ENCODE measurements at places on chromosomes 7 and 10.

- no peaks in the 10 kb centered on the region for H3K27me3 ChIP-seq
- H3K4me3 ChIP-seq, result no peak overlapping the region
- no peaks in the 10 kb centered on the region for H3K36me3 ChIP-seq
- no peak for DNase-seq
- H3K27ac ChIP-seq, result no peak overlapping the region
These were observed 53.7 kb upstream of the MTPN start for GRCh38 chr7:136030867-136031318.

DNA sequence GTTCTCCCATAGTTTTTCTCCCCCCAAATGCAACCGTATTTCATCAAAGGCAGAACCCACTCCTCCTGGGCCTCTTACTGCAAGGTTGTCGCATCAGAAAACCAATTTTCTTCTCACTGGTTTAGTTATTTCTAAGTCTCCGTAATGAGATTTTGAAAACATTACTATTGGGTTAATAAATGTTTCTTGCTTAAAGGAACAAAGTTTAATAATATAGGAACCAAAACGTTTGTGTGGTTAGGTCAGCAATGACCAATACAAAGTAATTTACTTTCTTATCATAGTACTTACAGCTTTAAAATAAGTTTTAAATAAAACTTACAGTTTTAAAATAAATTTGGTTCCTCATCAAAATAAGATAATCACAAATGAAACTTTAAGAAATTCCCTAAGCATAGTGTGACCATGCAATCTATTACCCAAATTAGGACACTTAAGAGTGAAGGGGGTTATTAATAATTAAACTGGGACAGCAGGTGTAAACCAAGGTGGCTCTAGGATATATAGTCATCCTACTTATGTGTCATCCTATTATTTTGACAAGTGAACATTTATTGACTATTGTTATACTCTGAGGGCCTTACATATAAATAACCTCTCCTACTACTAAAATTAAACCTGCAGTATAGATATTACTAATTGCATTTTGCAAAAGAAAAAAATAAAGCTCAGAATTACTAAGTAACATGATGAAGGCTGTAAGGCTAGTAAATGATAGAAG is 415.4 kb upstream of the LRRN3 start:
- no peaks in the 10 kb centered on the region for H3K27me3 ChIP-seq
- no peak overlapping the region for H3K4me3 ChIP-seq
- no peaks in the 10 kb centered on the region for H3K4me1 ChIP-seq
- DNase-seq, result no peak
- no peak overlapping the region for H3K27ac ChIP-seq

GRCh38 chr7:99404235-99404976 is 4.0 kb downstream of the PDAP1 start:
- H3K4me3 ChIP-seq, result no peak overlapping the region
- H3K36me3 ChIP-seq, result peaks cover 45% of the 10 kb centered on the region
- no peak overlapping the region for H3K27ac ChIP-seq
- H3K4me1 ChIP-seq, result peaks cover 21% of the 10 kb centered on the region
- H3K27me3 ChIP-seq, result no peaks in the 10 kb centered on the region

DNA sequence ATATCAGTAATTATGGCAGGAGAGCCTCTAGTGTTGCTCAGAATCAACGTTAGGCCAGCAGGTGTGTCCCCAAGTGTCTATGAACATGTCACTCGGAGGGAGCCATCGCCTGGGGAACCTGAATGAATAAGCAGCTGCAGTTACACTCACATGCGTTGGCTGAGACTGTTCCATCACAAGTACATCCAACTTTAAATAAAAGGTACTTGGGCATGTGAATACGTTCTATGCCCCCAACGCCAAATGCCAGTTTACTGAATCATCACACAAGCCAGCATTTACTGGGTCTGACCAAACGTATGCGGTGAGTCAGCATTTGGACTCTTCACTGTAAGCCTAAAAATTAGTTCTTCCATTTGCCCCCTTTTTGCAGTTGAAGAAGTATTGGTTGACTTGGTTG is 207.6 kb upstream of the PLXNA4 start:
- peaks cover 2% of the 10 kb centered on the region for H3K36me3 ChIP-seq
- H3K27me3 ChIP-seq, result no peaks in the 10 kb centered on the region
- DNase-seq, result no peak
- H3K27ac ChIP-seq, result no peak overlapping the region
- H3K4me1 ChIP-seq, result no peaks in the 10 kb centered on the region

DNA sequence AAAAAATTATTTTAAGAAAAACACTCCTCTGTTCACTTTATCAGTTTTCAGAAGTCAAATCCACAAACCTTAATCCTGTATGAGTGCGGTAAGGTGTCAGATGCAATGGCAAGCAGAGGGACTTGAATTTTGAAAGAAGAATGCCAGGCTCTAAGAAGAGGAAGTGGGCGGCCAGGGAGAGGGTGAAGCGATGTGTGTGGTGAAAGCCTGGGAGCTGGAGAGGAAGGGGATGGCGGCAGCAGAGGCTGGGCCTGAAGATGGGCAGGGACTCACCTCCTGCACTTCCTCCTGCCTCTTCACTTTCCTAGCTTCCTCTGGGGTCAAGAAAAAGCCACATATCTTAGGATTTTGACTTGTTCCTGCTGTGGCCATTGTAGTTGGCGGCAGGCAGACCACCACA is 609.6 kb downstream of the PARD3 start:
- H3K27me3 ChIP-seq, result no peaks in the 10 kb centered on the region
- H3K36me3 ChIP-seq, result no peaks in the 10 kb centered on the region
- no peak overlapping the region for H3K27ac ChIP-seq
- DNase-seq, result peak; percentile 85
- no peak overlapping the region for H3K4me3 ChIP-seq
- peaks cover 32% of the 10 kb centered on the region for H3K4me1 ChIP-seq

- no peak overlapping the region for H3K4me3 ChIP-seq
- peaks cover 17% of the 10 kb centered on the region for H3K4me1 ChIP-seq
- H3K27ac ChIP-seq, result no peak overlapping the region
- DNase-seq, result peak; percentile 52
- peaks cover 82% of the 10 kb centered on the region for H3K36me3 ChIP-seq
These were observed 6.4 kb downstream of the VIM start for GRCh38 chr10:17234431-17234945.

DNA sequence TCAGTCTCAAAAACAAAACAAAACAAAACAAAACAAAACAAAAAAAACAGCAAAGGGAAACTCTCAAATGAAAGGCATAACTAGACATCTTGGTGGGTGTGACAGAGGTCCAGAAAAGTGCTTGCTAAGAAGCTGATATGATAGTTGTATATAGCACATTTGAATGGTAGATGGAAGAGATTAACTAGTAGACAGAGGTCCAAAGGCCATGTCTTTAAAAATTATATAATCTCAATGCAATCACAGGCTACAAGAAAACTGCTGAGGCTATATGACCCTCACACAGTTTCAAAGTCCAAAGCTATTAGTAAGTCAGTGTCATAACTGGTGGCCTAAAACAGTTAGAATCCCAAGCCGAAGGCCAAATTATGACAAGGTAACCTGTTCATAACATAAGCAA is 15.6 kb upstream of the CUBN start:
- no peaks in the 10 kb centered on the region for H3K36me3 ChIP-seq
- H3K4me3 ChIP-seq, result no peak overlapping the region
- DNase-seq, result no peak
- H3K27ac ChIP-seq, result no peak overlapping the region
- H3K4me1 ChIP-seq, result no peaks in the 10 kb centered on the region

GRCh38 chr7:143385891-143386781 is 5.0 kb downstream of the ZYX start:
- peaks cover 61% of the 10 kb centered on the region for H3K4me1 ChIP-seq
- peak overlapping the region; percentile 67 for H3K4me3 ChIP-seq
- peak; percentile 86 for DNase-seq
- no peak overlapping the region for H3K27ac ChIP-seq
- H3K36me3 ChIP-seq, result peaks cover 43% of the 10 kb centered on the region
- no peaks in the 10 kb centered on the region for H3K27me3 ChIP-seq

GRCh38 chr10:48390933-48391845 is 84.7 kb downstream of the MAPK8 start:
- H3K4me3 ChIP-seq, result no peak overlapping the region
- peaks cover 15% of the 10 kb centered on the region for H3K4me1 ChIP-seq
- DNase-seq, result peak; percentile 71
- no peaks in the 10 kb centered on the region for H3K27me3 ChIP-seq
- no peaks in the 10 kb centered on the region for H3K36me3 ChIP-seq

DNA sequence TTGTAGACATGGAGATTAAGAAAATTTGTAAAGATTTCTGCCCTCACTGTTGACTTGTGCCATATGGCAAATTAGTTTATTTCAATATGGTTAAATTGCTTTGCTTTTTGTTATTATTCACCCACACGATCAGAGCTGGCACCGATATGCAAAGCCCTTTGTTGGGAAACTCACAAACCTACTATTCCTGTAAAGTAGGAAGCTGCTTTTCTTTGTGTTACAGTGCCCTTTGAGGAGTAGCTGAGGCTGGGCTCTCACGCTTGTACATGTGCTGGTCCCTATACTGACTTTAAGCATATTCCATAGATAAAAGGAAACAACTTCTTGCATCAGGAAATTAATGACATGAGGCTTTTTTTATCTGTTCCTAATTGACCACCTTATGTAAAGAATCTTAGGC is 17.6 kb upstream of the AOAH start:
- H3K36me3 ChIP-seq, result no peaks in the 10 kb centered on the region
- DNase-seq, result no peak
- H3K4me1 ChIP-seq, result peaks cover 6% of the 10 kb centered on the region

- no peak overlapping the region for H3K27ac ChIP-seq
- H3K4me1 ChIP-seq, result no peaks in the 10 kb centered on the region
These were observed 290.2 kb downstream of the GALNT17 start for GRCh38 chr7:71422104-71422503.

GRCh38 chr10:117501460-117502035 is 41.0 kb upstream of the EMX2 start:
- H3K36me3 ChIP-seq, result no peaks in the 10 kb centered on the region
- no peak for DNase-seq
- peaks cover 28% of the 10 kb centered on the region for H3K27me3 ChIP-seq

GRCh38 chr10:60236869-60237524 is 152.7 kb downstream of the ANK3 start:
- peak overlapping the region; percentile 67 for H3K27ac ChIP-seq
- peak; percentile 87 for DNase-seq
- no peaks in the 10 kb centered on the region for H3K27me3 ChIP-seq

- DNase-seq, result no peak
- peaks cover 11% of the 10 kb centered on the region for H3K36me3 ChIP-seq
- H3K27me3 ChIP-seq, result no peaks in the 10 kb centered on the region
- H3K27ac ChIP-seq, result no peak overlapping the region
- peaks cover 2% of the 10 kb centered on the region for H3K4me1 ChIP-seq
- H3K4me3 ChIP-seq, result no peak overlapping the region
These were observed 140.8 kb downstream of the GLCCI1 start for GRCh38 chr7:8109196-8110022.

- H3K4me1 ChIP-seq, result no peaks in the 10 kb centered on the region
- DNase-seq, result no peak
- no peak overlapping the region for H3K27ac ChIP-seq
- H3K27me3 ChIP-seq, result no peaks in the 10 kb centered on the region
- H3K4me3 ChIP-seq, result no peak overlapping the region
These were observed 11.3 kb downstream of the FAM221A start for GRCh38 chr7:23691320-23691719.

DNA sequence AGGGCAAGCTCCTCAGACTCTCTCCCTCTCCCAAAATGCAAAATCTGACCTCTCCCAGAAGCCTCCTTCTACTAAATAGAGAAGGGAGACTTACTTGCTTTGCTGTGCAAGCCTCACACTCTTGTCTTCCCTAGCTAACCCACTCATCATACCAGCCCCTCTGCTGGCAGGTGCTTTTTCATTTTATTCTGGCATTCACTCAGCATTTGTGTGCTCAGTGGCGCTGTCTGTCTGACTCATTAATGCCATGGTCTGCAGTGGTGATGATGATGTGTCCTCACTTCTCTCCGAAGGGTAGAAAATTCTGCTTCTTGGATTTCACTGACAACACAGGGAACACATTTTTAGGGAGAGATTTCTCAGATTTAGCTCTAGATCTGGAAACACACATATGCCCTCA is 22.0 kb upstream of the BTRC start:
- no peak overlapping the region for H3K4me3 ChIP-seq
- no peaks in the 10 kb centered on the region for H3K4me1 ChIP-seq
- H3K27ac ChIP-seq, result no peak overlapping the region
- no peak for DNase-seq
- peaks cover 2% of the 10 kb centered on the region for H3K27me3 ChIP-seq

GRCh38 chr10:104262055-104262454 is 6.9 kb upstream of the GSTO2 start:
- DNase-seq, result no peak
- H3K27me3 ChIP-seq, result no peaks in the 10 kb centered on the region
- peaks cover 20% of the 10 kb centered on the region for H3K4me1 ChIP-seq
- H3K4me3 ChIP-seq, result no peak overlapping the region

DNA sequence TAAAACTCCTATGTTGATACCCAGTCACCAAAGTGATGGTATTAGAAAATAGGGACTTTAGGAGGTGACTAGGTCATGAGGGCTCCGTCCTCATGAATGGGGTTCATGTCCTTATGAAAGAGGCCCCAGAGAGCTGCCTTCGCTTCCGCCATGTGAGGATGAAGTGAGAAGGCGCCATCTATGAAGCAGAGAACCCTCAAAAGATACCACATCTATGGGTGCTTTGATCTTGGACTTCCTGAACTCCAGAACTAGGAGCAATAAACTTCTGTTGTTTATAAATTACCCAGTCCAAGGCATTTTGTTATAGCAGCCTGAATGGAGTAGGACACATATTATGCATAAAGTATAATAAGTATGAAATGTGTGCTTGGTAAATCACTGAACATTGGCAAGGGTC is 8.1 kb upstream of the PDSS1 start:
- no peak overlapping the region for H3K4me3 ChIP-seq
- no peak overlapping the region for H3K27ac ChIP-seq
- DNase-seq, result no peak
- H3K36me3 ChIP-seq, result no peaks in the 10 kb centered on the region
- no peaks in the 10 kb centered on the region for H3K27me3 ChIP-seq
- H3K4me1 ChIP-seq, result no peaks in the 10 kb centered on the region

GRCh38 chr7:133821171-133821570 is 306.0 kb upstream of the LRGUK start:
- H3K27me3 ChIP-seq, result no peaks in the 10 kb centered on the region
- H3K36me3 ChIP-seq, result peaks cover 20% of the 10 kb centered on the region
- no peak overlapping the region for H3K27ac ChIP-seq
- DNase-seq, result no peak
- H3K4me3 ChIP-seq, result no peak overlapping the region
- no peaks in the 10 kb centered on the region for H3K4me1 ChIP-seq

- DNase-seq, result no peak
- H3K27ac ChIP-seq, result no peak overlapping the region
- no peaks in the 10 kb centered on the region for H3K36me3 ChIP-seq
- H3K4me3 ChIP-seq, result no peak overlapping the region
- H3K27me3 ChIP-seq, result no peaks in the 10 kb centered on the region
- H3K4me1 ChIP-seq, result peaks cover 31% of the 10 kb centered on the region
These were observed 5.3 kb downstream of the SH3PXD2A start for GRCh38 chr10:103849880-103850571.

- no peak for DNase-seq
- H3K4me3 ChIP-seq, result no peak overlapping the region
- H3K36me3 ChIP-seq, result peaks cover 36% of the 10 kb centered on the region
- H3K27me3 ChIP-seq, result no peaks in the 10 kb centered on the region
These were observed 61.9 kb downstream of the RBM33 start for GRCh38 chr7:155706376-155706775.

Measured in common myeloid progenitor, CD34-positive (primary cell).